ENCODE measurements at places on chromosomes 11 and 22. TPM values are rescaled to one million over a fixed set of nuclear protein-coding genes. Genes with fewer than 3 reads are reported as not detected.

Gene SYT12
- not detected for total RNA-seq

GRCh38 chr11:93323747-93324146 lies 6.8 kb upstream of the DEUP1 start:
- no peak for DNase-seq

GRCh38 chr11:97814325-97814959 lies 1206.3 kb upstream of the CNTN5 start:
- no peak for DNase-seq

Gene MRGPRF
- total RNA-seq: 21.9 TPM

Gene MRGPRX4
- not detected for total RNA-seq

- DNase-seq: no peak
Observed at GRCh38 chr11:101955278-101955677, 39.0 kb upstream of the ANGPTL5 start.

Gene GPHA2
- not detected for total RNA-seq
